ENCODE measurements at places on chromosomes 12 and 14. TPM values are rescaled to one million over a fixed set of nuclear protein-coding genes. Genes with fewer than 3 reads are reported as not detected.

Gene HOXC12
- total RNA-seq: not detected

- no peak for DNase-seq
Observed at GRCh38 chr12:15541996-15542631, 219.8 kb downstream of the PTPRO start.

- no peak for DNase-seq
Observed at GRCh38 chr12:79522257-79522988, 168.3 kb downstream of the PAWR start.

Gene COCH
- total RNA-seq: 2.7 TPM

GRCh38 chr12:126874427-126875026 is 1392.4 kb upstream of the TMEM132C start:
- DNase-seq: peak; percentile 86

- peak; percentile 74 for DNase-seq
Observed at GRCh38 chr14:90062127-90062794, 467 bp downstream of the KCNK13 start.

GRCh38 chr14:70380824-70381223 is 21.3 kb upstream of the COX16 start:
- DNase-seq: no peak

DNA sequence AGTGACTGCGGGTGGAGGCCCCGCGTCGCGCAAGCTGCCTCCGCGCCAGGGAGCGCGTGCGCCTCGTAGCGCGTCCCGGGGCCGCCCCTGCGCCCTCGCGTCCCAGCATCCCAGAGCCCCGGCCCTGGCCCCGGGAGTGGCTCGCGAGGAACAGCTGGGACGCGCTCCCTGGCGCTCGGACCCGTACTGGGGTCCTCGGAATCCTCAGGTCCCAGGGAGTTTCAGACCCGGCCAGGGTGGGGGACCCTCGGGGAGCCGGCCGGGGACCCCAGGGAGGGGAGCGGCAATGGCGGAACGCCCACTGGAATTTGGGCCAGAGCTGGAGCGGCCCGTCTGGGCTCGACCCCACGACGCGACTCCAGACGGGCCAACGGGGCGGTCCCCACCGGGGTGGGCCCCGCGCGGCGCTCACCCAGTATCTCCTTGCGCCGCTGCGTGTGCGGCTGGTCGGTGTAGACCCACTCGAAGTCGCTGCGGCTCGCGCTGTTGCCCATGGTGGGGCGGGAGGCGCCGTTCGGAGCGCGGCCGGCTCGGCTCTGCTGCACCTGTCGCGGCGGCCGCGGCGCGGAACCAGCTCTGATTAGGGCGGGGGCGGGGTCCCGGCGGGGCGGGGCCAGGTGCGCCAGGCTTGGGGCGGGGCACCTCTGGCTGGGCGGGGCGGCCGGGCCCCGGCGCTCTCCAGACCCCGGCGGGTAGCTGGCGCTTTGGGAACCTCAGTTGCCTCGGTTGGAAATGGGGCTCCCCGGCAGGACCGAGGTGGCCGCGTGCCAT is at the start of gene DEGS2:
Gene DEGS2 (minus strand): TSS at position 552 of the 771 bp plus-strand sequence. CDS start 58 bp downstream, at position 494.
- DNase-seq: no peak

Gene RNASE4
- total RNA-seq: 107 TPM

Gene SMIM41
- total RNA-seq: 26.6 TPM

DNA sequence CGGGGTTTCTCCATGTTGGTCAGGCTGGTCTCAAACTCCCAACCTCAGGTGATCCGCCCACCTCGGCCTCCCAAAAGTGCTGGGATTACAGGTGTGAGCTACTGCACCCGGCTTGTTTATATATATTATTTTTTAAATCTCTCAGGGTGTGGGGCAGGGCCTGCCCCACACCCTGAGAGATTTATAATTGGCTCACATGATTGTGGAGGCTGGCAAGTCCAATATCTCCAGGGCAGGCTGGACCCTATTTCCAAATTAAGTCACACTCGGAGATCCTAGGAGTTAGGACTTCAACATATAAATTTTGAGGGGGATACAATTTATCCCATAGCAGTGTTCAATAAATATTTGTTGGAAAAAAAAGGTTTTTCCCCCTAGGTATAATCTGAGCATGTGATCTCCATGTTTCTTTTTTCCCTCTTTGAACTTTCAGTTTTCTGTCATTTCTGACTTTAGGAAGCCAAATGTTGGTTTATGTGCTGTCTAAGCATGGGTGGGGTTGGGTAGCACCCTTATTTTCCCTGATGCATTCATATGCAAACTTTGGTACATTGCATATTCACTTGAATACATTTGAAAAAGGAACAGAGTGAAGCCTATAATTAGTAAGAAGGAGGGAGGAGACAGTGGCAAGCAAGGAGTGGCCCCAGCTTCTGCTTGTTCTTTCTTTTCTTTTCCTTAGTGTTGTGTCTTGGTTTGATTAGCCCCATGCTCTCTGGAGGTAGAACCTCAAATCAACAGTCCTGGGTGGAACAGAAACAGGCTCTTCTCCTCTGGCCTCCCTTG is 8.7 kb upstream of the A2ML1 start:
- no peak for DNase-seq

- DNase-seq: peak; percentile 72
Observed at GRCh38 chr12:31210541-31210940, 115.4 kb downstream of the SINHCAF start.

GRCh38 chr12:63805704-63806672 is 26.3 kb downstream of the RXYLT1 start:
- no peak for DNase-seq

DNA sequence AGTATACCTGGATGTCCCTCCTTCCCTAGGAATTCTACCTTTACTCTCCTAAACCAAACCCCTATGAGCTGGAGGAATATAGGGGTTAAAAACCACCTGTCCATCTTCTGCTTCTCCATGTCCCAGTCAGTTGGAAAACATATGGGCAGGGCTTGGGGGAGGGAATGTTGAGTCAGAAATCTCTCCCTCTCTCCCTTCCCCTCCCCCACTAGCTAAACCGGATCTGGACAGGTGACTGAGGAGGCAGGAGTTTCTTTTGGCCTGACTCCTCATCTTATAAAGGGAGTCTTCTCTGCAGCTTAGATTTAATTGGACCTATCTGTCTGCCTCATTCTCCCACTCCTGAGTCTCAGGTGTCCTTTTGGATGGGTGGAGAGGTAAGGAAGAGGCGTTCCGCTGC is 6.1 kb downstream of the ERBB3 start:
- DNase-seq: no peak

DNA sequence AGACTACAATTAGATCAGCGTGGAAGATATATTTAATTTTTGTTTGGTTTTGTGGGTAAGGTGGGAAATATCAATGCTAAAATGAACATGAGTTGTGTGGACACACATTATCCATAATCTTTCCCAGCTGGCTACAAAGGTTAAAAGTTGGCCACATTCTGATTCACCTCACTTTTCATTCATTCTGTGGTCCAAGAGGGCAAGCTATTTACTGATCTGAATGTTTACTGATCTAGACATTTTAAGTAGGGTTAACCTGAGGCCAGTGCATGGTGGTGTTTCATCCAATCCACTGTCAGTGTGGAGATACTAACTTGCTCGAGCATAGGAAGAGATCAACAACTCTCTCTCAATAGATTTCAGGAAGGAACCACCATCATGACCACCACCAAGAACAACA is 71.6 kb downstream of the DCAF5 start:
- no peak for DNase-seq

DNA sequence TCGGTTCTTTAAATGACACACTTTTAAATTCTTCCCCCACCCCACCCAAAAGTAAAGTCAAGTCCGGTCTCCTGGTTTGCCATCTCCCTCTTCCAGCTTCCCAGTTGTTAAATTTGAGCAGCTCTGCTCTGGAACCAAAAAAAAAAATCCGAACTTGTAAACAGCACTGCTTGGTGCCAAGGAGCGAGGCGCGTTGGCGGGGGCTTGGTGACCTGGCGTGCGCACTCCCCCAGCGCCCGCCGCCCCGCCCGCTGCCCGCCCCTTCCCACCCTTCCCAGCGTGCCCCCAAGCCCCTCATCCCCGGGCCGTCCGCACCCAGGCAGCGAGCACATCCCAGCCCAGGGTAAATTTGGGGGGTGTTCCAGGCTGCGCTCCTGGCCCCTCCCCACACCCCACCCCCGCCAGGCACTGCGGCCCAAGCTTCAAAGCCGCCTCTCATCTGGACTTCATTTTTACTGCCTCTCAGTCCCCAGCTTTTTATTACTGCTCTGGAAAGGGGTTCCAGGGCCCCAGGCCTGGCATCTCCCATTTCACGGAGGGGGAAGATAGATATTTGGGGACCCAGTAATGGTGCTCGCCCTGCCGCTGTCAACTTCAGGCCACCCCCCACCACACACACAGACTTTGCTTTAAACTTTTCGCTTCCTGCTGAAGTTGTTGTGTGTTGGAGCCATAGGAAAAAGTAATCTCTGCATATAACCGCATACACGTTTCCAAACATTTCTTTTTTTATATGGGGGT is 11.7 kb upstream of the ITGB7 start:
- no peak for DNase-seq

GRCh38 chr12:27828196-27828595 is 48.2 kb upstream of the MANSC4 start:
- no peak for DNase-seq

DNA sequence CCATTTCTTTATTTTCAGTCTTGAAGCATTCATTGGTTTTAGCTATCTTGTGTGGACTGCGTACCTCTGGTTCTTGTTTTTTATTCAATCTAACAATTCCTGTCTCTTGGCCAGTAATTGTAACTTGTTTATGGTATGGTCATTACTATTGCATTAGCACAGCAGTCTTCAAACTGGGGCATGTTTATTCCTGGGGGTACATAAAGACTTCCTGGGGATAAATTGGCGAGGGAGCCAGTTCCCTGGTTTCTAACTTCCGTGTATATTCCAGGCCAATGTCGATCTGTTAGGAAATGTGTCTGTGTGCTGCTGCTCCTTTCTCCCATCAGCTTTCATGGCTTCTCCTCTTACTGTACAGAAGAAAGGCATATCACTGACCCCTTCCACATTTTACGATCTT is 13.7 kb upstream of the EVL start:
- no peak for DNase-seq

- no peak for DNase-seq
Observed at GRCh38 chr12:7667125-7667524, 1.4 kb upstream of the APOBEC1 start.

DNA sequence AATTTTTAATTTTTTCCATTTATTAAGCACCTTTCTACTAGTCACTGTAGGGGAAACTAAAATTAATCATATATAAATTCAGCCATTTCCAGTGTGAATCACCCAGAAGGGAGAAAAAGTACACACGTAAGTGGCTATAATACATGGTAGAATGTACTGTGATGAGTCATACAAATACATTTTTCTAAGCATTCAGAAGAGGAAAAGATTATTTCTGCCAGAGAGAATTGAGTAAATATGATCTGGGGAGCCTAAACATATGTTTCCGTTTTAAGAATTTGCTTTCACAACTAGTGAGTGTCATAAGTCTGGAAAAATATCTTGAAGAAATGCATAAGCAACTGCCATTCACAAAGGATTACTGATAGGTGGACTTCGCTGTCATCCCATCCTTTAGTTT is 102.8 kb downstream of the TGFB3 start:
- no peak for DNase-seq

GRCh38 chr12:15931590-15932053 is 20.5 kb downstream of the DERA start:
- DNase-seq: no peak

DNA sequence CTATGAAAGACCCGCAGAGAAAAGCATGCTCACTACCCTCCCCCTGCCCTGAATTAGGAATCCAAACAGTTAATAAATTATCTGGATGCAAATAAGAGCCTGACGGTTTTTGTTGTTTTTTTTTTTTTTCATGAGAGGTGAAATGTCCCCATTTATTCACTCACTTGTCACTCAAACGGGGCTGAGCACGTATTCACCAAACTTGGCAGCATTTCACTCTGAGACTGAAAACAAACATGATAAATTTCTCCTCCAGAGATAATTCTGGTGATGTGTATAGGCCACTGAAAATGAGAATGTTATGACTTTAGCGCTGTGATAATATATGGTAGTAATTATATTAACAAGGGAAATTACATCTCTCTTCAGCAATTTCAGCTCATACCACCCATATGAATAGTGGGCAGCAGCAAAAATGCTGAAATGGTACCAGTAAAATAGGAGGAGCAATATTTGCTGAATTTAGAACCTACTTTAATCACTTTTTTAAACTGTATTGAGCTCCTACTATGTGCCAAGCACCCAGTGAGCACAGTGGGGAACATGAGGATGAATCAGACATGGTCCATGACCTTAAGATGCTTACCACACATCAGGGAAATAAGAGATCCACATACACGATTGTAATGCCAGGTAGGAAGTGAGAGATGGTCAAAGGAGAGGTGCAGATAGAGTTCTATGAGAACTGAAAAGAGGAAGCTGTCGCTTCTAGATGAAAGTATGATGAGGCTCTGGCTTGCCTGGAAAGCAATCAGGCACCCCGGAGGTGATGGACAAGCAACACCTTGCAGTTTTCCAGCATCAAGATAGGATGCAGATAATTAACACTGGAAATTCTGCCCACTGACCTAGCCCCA is 286.5 kb upstream of the TMPO start:
- no peak for DNase-seq

Gene KLRD1
- 0.63 TPM for total RNA-seq

- DNase-seq: no peak
Observed at GRCh38 chr12:5479761-5480160, 47.9 kb downstream of the NTF3 start.

- DNase-seq: no peak
Observed at GRCh38 chr14:61337893-61338292, 16.5 kb downstream of the PRKCH start.

Gene RHOF
- 23.2 TPM for total RNA-seq

DNA sequence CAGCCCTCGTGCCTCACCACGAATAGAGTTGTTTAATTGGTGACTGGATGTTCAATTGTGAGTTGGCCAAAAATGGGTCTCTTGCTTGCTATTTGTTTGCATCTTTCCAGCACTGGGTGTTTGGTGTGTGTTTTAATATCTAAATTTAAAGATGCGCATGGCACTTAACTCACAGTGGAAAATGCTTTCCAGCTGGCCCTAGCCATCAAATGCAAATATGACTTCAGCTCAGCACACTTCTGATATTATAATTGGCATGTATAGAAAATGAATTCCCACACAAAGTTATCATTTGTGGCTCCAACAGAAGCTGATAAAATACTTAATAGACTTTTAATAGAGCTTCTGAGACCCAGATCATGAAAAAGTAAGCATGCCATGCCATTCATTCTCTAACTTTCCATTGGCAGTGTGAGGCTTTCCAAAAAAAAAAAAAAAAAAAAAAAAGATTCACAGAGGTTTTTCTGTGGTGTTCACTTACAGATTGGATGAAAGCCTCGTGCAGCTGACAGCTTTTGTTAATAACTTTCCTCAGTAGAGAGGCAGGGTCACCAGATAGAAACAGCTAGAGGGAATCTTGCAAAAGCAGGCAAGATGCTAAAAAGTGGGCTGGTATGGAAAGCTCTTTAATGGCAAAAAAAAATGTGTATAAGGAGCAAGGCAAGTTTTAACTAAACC is 425.2 kb downstream of the GALC start:
- DNase-seq: no peak

Gene TOMM20L
- total RNA-seq: not detected

DNA sequence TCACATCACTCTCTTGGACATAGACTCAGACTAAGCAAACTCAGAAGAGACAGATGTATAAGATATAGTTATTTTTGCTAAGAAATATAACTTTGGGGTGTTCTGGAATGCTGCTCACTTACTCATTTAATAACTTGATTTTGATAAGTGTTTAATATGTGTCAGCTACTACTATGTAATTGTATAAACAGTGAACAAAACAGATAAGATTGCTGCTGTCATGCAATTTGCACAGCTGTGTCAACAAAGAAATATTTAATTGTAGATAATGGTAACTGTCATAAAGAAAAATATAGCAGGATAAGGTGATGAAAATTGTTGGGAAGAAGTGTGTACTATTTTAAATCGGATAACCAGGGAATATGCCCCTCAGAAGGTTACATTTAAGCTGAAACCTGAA is 84.1 kb upstream of the ZDHHC17 start:
- DNase-seq: no peak
